ENCODE measurements at places on chromosomes 12 and 14. TPM values are rescaled to one million over a fixed set of nuclear protein-coding genes. Genes with fewer than 3 reads are reported as not detected.

Gene BBS10
- total RNA-seq = 11.6 TPM

- DNase-seq = no peak
Observed at GRCh38 chr14:61953602-61954001, 191.4 kb downstream of the SNAPC1 start.

- DNase-seq = no peak
Observed at GRCh38 chr14:92968291-92969020, 45.5 kb downstream of the CHGA start.

DNA sequence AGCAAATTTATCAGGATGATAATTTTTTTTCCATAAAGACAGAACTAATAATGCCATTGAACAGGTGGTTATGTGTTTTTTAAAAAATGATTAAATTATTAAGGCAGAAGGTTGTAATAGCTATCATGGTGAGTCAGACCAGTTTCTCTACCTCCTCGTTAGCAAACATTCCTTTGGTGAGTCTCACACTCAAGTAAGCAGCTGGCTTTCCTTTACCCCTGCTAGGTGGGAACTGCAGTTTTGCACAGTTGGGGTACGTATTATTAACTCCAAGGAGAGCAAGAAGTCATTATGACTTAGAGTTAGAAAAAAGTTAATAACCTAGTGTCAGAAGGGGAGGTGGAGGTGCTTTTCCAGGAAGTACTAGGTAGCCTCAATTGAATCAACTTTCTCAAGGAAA lies 165.3 kb downstream of the SNAPC1 start:
- no peak for DNase-seq

- no peak for DNase-seq
Observed at GRCh38 chr12:82688596-82688995, 1.9 kb downstream of the TMTC2 start.

All from neural crest cell (in vitro differentiated cells).